ENCODE measurements at places on chromosomes 2 and 18. TPM values are rescaled to one million over a fixed set of nuclear protein-coding genes. Genes with fewer than 3 reads are reported as not detected.

The SERPINB3 gene
- not detected for total RNA-seq

The CRACDL gene
- total RNA-seq, result 2.1 TPM

- DNase-seq, result no peak
Observed at GRCh38 chr2:198053148-198053547, 248.8 kb downstream of the PLCL1 start.

GRCh38 chr2:192854031-192854430 is 659.3 kb upstream of the TMEFF2 start:
- no peak for DNase-seq

DNA sequence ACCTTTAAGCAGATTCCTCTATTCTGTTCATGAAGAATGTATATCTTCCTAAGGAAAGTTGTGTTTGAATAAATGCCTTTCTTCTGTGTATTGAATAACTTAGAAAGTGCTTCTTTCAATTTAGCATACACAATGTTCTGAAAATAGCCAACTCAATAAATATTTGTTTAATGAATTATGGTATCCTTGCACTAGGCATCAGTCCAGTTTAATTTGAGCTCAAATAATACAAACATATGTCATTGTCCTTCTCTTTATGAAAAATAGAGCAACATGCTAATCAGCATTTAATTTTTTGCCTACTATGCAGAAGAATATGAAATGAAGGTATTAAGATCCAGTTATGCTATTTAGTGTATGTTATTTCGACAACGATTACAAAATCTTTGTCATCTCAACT is 68.2 kb downstream of the NRXN1 start:
- DNase-seq, result no peak

GRCh38 chr2:183070942-183071844 is 7.4 kb upstream of the DUSP19 start:
- peak; percentile 70 for DNase-seq

The NR4A2 gene
- total RNA-seq, result 2.2 TPM

- DNase-seq, result peak; percentile 24
Observed at GRCh38 chr18:48841381-48842258, 109.1 kb downstream of the SMAD7 start.

The PLGLB2 gene
- 0.86 TPM for total RNA-seq

DNA sequence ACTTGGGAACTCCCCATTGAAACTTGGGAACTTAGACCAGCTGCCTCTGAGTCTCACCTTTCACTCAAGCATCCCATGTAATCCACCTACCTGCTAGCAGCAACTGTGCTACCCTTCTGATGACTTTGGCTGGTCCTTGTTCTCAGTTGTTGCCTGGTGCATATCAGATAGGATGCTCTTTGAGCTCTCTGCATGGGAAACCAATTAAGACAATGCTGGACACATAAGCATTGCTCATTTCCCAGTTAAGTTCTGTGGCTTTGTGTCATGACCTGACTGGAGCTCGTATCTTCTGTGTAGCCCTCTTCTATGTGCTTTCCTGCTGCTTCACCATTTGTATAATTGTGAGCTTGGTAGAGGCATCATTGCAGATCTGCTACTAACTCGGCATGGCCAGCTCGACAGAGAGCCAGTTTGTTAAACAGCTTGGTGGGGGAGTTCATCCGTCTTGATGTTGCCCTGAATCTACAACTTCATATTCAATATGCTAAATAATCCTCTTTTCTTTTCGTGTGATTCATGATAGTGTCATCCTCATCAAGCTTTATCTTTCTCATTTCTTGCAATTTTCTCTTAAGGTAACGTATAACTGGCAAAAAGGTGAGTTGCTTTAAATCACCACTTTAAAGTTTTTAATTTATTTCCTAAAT is 447.5 kb upstream of the SLC14A2 start:
- no peak for DNase-seq

GRCh38 chr2:118774458-118775133 is 72.9 kb downstream of the EN1 start:
- peak; percentile 86 for DNase-seq

The ITGAV gene
- total RNA-seq, result 21.9 TPM

GRCh38 chr2:109396202-109397180 is 217.3 kb downstream of the SEPTIN10 start:
- DNase-seq, result no peak

The TRABD2A gene
- total RNA-seq, result not detected

DNA sequence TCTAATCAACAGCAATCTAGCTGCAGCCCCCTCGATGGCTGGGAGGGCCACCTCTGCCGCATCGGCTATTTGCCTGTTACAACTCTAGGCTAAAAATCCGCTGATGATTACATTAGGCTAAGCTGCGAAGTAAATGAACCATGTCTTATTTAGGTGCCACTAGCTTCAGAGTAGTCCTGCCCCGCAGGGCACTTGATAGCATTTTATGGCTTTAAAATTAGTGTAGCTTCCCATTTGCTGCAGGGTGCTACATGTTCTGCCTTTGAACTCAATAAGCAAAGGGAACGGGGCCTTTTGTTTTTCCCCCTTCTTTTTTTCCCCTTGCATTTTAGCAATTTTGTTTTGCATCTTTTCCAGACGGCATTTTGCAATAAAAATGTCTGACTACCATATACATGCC is 270.2 kb downstream of the GBX2 start:
- no peak for DNase-seq

DNA sequence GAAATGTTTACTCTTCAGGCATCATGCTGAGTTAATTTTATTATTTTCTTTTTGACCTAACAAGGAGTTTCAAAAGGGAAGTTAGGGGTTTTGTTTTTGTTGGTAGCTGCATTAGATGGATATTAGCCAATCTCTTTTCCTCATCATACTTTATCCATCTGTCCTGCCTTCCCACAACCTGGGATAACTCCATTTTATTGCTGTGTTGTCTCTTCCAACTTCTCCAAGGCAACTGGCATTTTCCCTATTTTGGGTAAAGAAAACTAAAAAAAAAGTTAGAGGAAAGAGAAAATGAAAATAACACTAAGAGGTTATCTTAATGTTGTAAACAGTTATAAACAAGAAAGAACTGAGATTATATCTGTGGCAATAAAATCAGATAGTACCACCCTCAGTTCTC is 147.0 kb downstream of the PID1 start:
- DNase-seq, result no peak

Measured in glutamatergic neuron (in vitro differentiated cells).